ENCODE measurements at places on chromosomes 16 and 17. TPM values are rescaled to one million over a fixed set of nuclear protein-coding genes. Genes with fewer than 3 reads are reported as not detected.

EVPL gene
- total RNA-seq, result 17.6 TPM

C16orf89 gene
- total RNA-seq, result not detected

DHRS11 gene
- 7.9 TPM for total RNA-seq

KCNJ2 gene
- 0.28 TPM for total RNA-seq

ABAT gene
- total RNA-seq, result 6.0 TPM

CD2BP2 gene
- 60.4 TPM for total RNA-seq

IFT20 gene
- total RNA-seq, result 28.8 TPM

HOXB6 gene
- not detected for total RNA-seq

TANGO6 gene
- 16.0 TPM for total RNA-seq

OR1E1 gene
- not detected for total RNA-seq

CD19 gene
- not detected for total RNA-seq

DNA sequence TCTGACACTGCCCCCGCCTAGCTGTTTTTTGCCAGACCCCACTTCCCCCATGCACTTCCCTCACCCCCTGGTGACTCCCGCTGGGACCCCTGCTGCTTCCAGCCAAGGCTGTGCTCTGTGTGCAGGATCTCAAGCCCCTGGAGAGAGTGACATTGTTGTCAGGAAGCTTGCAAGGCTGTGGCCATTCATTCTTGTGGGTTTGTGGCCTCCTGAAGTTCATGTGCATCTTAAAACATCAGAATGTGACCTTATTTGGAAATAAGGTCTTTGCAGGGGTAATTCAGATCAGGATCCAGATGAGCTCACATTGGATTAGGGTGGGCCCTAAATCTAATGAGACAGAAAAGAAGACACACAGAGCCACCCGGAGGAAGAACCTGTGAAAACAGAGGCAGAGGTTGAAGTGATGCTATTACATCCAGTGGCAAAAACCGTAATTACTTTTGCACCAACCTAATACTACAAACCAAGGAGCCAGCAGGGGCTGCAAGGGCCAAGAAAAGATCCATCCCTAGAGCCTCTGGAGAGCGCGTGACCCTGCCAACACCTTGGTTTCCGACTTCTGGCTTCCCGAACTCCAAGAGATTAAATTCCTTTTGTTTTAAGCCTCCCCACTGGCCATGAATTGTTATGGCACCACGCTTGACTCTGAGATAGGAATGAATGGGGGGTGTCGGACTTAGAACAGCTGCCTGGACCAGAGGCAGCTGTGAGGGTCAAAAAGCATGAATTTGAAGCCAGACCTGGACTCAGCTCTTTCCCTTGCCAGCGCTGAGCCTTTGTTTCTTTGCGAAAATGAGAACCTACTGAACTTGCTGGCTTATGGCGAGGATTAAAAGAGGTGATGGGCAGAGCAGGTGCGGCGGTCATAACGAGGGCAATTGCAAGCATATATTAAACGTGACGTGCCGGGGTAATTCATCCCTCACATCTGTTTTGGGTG lies 75.5 kb downstream of the BMERB1 start:
- no peak for DNase-seq

DNA sequence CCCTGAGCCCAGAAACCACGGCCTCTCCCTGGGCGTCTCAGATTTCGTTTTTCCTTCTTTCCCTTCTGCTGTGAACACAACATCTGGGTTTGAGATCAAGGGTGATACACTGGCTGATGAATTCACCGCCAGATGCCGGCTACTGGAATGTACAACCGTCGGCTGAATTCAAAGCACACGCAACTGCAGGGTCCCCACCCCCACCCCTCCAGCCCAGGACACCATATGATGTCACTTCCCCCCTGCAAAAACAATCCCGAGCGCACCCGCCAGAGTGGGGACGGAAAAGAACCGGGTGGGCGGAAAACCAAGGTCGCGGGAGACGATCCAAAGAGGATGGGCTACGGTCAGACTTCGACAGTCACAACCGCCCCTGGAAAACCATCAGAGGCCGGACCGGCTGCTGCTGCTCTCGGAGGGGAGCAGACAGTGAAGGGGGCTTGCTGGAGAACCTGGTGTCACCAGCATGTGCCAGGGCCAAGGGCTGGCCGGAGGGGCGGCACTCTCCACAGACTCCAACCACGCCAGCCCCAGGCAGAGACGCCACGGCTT lies 23.3 kb downstream of the CEP295NL start:
- no peak for DNase-seq

GRCh38 chr17:66337268-66337667 lies 34.9 kb downstream of the PRKCA start:
- DNase-seq, result no peak

GRCh38 chr17:39632153-39632941 lies 4.6 kb upstream of the STARD3 start:
- no peak for DNase-seq

DNA sequence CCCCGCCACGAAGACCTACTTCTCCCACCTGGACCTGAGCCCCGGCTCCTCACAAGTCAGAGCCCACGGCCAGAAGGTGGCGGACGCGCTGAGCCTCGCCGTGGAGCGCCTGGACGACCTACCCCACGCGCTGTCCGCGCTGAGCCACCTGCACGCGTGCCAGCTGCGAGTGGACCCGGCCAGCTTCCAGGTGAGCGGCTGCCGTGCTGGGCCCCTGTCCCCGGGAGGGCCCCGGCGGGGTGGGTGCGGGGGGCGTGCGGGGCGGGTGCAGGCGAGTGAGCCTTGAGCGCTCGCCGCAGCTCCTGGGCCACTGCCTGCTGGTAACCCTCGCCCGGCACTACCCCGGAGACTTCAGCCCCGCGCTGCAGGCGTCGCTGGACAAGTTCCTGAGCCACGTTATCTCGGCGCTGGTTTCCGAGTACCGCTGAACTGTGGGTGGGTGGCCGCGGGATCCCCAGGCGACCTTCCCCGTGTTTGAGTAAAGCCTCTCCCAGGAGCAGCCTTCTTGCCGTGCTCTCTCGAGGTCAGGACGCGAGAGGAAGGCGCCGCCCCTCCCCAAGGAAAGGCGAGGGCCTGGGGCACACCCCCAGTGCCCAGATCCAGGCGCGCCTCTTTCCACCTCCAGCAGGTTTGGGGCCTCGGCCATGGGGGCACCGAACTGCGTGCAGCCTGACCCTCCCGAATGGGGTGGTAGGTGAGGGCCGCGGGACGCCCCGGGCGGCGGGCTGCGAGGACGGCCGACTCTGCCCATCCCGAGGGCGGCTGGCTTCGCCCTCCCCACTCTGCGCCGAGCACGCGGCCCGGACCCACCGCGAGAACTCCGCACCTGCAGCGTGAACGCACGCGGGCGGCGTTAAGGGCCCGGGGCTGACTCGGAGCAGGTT lies 664 bp downstream of the HBQ1 start:
- no peak for DNase-seq

GRCh38 chr17:31854672-31855071 lies 4.4 kb downstream of the COPRS start:
- no peak for DNase-seq

DNA sequence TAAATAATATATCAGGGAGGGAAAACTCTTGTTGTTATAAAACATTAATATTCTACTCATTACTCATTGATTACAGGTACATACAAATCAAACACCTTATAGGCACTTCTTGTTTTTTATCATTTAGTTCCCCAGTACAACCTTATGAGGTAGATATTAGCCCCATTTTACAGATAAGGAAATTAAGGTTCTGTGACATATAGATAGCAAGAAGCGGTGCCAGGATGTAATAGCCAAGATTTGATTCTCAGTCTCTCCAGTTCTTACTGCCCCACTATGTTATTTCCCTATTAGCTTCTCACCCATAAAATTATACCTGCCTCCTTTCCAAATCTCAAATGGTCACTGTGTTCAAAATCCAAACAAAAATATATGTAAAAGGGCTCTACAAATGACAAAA lies 36.9 kb downstream of the CMTM3 start:
- no peak for DNase-seq

DNA sequence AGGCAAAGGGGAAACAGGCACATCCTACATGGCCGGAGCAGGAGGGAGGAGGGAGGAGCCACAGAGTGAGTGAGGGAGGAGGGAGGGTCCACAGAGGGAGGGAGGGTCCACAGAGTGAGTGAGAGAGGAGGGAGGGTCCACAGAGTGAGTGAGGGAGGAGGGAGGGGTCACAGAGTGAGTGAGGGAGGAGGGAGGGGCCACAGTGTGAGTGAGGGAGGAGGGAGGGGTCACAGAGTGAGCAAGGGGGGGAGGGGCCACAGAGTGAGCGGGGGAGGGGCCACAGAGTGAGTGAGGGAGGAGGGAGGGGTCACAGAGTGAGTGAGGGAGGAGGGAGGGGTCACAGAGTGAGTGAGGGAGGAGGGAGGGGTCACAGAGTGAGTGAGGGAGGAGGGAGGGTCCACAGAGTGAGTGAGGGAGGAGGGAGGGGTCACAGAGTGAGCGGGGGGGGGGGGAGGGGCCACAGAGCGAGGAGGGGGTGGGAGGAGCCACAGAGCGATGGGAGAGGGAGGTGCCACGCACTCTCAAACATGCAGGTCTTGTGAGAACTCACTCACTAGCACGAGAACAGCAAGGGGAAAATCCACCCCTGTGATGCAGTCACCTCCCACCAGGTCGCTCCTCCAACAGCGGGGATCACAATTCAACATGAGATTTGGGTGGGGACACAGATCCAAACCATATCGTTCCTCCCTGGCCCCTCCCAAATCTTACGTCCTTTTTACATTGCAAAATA lies 24.3 kb upstream of the CDH15 start:
- DNase-seq, result no peak

DNA sequence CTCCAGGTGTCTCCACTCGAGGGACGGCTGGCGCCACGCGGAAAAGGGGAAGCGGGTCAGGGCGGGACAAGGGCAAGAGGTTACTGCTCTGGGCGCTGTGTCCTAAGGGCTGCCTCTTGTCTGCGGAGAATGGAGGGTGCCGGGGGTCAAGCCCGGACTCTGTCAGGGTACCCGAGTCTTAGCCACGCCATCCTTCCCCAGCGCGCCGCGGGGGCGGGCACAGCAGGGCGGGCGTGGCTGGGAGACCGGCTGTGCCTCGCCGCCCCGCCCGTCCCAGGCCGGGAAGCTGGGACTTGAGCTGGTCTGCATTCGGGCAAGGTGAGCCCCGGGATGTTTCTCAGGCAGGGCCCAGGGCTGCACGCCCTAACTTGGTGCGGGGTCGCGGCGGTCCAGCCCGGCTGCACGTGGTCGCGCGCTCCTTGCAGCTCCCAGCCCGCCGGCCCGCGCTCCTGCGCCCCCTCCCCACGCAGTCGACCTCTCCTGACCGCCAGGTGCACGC lies 6.2 kb upstream of the ACTG1 start:
- no peak for DNase-seq

DNA sequence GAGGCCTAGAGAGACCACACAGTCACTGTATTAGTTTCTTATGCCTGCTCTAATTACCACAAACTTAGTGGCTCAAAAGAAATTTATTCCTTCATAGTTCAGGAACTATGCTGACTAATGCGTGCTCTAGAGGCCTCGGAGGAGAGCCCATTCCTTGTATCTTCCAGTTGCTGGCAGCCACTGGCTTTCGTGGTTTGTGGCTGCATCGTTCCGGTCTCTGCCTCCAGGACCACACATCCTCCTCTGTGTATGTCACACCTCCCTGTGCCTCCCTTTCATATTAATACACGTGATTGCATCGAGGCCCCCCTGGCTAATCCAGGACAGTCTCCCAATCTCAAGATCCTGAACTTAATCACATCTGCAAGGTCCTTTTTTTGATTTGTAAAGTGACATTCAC lies 16.9 kb upstream of the MYLK3 start:
- DNase-seq, result no peak

DNA sequence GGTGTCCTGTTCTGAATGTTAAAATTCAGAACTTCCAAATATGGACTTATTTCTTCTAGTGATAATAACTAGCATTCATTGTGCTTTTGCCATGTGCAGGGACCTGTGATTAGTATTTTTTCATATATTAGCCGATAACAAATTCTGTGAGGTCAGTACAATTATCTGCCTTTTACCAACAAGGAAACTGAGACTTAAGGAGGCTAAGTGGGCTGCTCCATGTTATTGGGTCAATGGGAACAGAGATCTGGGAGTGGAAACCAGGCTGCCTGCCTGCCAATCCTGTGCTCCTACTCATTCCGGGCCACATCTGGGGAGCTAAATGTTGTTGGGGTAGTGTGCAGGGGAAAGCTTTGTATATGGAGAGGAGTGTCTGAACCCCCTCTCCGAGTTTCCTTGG lies 3.7 kb downstream of the TMEM106A start:
- no peak for DNase-seq

DNA sequence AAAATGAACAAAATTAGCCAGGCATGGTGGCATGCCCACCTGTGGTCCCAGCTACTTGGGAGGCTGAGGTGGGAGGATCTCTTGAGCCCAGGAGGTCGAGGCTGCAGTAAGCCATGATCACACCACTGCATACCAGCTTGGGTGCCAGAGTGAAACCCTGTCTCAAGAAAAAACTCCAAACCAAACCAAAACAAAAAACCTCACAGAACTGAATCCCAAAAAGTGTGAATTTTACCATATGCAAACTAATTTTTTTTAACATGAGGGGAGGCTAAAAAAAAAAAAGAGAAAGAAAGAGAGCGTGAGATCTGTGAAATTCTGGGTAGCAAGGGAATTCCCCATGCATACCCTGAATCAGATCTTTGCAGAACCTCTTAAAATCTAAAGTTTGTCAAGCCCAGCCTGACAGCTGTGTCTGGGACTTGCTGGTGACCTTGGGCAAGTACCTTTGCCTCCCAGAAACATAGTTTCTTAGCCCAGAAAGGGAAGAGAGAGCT lies 17.1 kb upstream of the CDH1 start:
- DNase-seq, result no peak

DNA sequence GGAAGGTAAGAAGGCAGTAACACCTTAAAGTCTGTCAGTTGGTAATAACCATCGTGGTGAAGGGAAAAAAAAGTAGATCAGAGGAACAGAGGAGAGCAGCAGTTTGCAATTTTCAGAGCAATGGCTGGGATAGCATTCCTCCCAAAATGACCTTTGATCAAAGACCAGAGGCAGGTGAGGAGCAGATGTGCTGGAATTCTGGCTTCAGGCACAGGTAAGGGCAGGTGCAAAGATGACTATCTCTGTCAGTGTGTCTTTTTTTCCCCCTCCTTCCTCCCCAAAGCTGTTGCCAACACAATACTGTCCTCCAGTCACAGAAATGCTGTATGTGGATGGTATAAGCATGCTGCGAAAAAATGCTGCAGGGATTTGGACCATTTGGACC lies 166.7 kb downstream of the XYLT1 start:
- DNase-seq, result no peak

- DNase-seq, result no peak
Observed at GRCh38 chr17:56898874-56899273, 15.0 kb downstream of the TRIM25 start.

GRCh38 chr16:78784771-78785170 lies 685.3 kb downstream of the WWOX start:
- DNase-seq, result no peak

DNA sequence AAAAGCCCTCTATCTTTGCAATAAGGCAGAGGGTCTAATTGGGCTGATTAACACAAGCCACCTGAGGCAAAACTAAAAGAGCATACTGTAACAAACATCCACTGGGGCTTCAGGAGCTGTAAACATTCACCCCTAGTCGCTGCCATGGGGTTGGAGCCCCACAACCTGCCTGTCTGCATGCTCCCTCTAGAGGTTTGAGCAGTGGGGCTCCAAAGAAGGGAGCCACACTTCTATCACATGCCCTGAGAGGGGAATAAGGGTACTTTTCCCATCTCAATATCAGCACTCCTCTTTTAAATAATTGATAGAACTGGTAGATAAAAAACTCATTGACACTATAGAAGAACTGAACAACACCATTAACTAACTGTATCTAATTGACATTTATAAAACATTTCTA lies 130.1 kb upstream of the COX10 start:
- no peak for DNase-seq

Measured in foreskin keratinocyte (primary cell).